Ureter (tissue), 1 donor: ENCODE measurements at places on chromosomes 5 and 9. TPM values are rescaled to one million over a fixed set of nuclear protein-coding genes. Genes with fewer than 3 reads are reported as not detected.
A peak's percentile ranks its signal among the peaks of the same experiment; 100 is the strongest.

DNA sequence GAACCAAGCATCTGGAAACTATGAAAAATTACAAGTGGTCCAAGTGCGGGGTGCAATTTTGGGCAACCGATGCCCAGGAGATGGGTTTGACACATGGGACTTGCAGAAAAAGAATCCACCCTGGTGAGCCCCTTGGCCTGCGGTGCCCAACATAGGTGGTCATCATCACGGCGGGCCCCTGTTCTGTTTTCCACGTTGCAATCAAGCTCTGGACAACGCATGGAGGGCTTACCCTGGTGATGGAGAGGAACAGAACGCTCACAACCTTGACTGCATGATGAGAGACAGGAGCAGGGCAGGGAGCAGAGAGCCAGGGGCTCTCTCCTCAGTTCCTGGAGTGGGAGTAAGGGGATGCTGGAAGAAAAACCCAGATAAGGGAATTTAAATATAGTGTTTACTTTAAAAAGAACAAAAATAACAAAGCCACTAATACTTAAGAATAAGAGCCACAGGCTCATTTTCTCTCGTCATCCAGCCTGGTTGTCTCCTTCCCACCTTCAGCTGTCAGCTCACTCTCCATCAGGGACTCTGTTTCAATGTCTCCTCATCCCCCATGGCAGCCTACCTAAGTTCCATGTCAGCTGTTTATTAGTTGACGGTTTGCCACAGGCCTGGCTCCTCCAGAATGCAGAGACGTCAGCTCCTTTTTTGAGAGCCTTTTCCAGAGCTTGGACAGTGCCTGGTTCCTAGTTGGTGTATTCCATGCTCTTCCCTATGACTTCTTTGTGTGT is 172.1 kb downstream of the GADD45G start:
- DNase-seq = no peak

DNA sequence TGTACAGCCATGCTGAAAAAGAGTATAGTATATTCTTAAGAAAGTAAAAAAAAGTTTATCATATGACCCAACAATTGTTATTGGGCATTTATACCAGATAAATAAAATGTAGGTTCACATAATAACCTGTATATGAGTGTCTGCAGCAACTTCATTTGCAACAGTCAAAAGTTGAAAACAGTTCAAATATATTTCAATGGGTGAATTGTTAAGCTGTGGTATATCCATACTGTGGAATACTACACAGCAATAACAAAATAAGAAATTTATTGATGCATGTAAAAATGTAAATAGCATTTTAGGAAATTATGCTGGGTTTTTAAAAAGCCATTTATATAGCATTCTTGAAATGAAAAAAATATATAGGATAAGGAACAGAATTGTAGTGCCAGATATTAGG is 1420.1 kb upstream of the ACO1 start:
- no peak for DNase-seq

DNA sequence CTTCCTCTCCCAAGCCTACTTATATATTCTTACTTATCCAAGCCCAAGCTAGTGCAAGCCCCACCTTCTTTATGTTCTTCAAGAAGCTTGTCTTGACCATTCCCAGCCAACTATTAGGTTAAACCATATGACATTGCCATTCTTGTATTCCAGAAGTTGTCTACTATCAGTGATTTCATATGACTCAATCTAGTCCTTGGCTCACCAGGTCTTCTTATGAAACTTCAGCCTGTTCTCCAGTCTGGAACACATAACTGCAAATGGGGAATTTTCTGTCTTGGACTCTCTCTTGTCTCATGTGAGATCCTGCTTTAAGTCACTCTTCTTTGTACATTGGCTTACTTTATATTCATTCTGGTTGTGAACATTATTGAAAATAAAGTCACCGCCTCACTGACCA is 130.7 kb downstream of the TTLL11 start:
- DNase-seq = no peak

GRCh38 chr9:104858846-104859245 is 69.1 kb downstream of the ABCA1 start:
- DNase-seq = no peak

- DNase-seq = no peak
Measured at GRCh38 chr5:67552773-67553172, 356.2 kb upstream of the CD180 start.

- DNase-seq = no peak
Measured at GRCh38 chr5:154834053-154834452, 16.4 kb downstream of the FAXDC2 start.

GRCh38 chr5:120512068-120512467 is 48.0 kb downstream of the PRR16 start:
- DNase-seq = no peak

GRCh38 chr5:60487885-60488442 is 212.0 kb downstream of the DEPDC1B start:
- peak; percentile 44 for DNase-seq

GRCh38 chr9:120187758-120188157 is 392.2 kb downstream of the CDK5RAP2 start:
- no peak for DNase-seq

DNA sequence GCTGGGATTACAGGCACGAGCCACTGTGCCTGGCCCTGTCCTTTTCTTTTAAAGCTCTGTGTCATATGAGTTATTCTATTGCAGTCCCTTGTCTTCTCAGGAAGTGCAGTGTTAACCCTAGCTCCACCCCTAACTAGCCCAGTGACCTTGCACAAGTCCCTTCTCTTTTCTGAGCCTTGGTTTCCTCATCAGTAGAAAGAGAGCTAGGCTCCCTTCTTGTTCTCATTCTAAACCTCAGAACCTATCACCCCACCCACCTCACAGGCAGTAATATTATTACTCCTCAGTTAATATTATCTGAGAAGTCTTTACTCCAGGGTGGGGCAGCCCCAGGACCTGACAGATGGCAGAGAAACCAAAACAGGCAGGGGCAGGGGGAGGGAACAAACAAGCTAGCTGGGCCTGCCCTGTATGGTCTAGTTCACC is 7.2 kb downstream of the CYFIP2 start:
- no peak for DNase-seq

DNA sequence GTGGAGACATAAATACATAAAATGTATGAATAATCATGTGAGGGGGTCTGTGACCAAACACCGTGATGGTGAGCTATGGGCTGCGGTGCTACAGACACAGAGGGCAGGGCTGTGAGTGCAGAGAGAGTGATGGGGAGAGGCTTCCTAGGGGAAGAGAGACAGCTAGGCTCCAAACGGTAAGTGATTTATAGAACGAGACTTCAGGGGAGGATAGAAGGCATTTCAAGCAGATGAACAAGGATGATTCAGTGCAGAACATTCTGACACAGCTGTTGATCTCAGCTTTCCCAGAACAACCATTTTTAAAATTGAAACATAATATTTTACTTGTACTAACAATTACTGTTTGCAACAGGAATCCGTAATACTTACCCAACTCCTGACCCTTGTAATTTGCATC is 100.7 kb downstream of the GAS1 start:
- DNase-seq = no peak

The RAD23B gene
- total RNA-seq = 132 TPM

The PCDHAC1 gene
- total RNA-seq = 0.47 TPM

The SPATA31A6 gene
- not detected for total RNA-seq

The GAS1 gene
- total RNA-seq = 11.6 TPM

The ARL10 gene
- 9.3 TPM for total RNA-seq

The RNF180 gene
- 22.9 TPM for total RNA-seq

The UAP1L1 gene
- 12.7 TPM for total RNA-seq
